ENCODE measurements at places on chromosomes 7 and 10. TPM values are rescaled to one million over a fixed set of nuclear protein-coding genes. Genes with fewer than 3 reads are reported as not detected.

SLC26A5 gene
- 0.22 TPM for polyA plus RNA-seq

GRCh38 chr7:74207586-74207985 lies 2.2 kb upstream of the LAT2 start:
- no peak for DNase-seq

ELN gene
- polyA plus RNA-seq, result 63.5 TPM

DNA sequence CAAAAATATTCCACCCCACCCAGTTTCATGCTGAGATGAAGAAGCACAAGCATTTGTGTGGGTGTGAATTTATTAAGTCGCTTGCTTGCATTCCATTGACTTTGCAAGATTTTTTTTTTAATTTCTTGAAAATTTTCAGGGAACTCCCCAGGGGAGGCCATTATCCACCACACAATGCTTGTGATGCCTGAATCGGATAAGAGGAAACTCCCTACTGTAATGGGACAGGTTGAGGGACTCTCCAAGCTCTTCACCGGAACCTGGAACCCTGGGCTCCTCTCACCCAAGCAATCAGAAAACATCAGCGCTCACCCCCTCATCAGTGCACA lies 153.6 kb upstream of the ZMIZ1 start:
- DNase-seq, result no peak

GRCh38 chr7:131488361-131488760 lies 68.1 kb downstream of the PODXL start:
- no peak for DNase-seq

- DNase-seq, result no peak
These were observed 198.2 kb downstream of the PON1 start for GRCh38 chr7:95126053-95126709.

- no peak for DNase-seq
These were observed 17.0 kb upstream of the ECHDC3 start for GRCh38 chr10:11724938-11725776.
